T-helper 17 cell (primary cell): ENCODE measurements at places on chromosomes 12 and 14.

- no peak for DNase-seq
Measured at GRCh38 chr12:118098401-118098800, 5.4 kb downstream of the VSIG10 start.

GRCh38 chr14:103223818-103224352 is 100.6 kb downstream of the TNFAIP2 start:
- DNase-seq, result no peak

DNA sequence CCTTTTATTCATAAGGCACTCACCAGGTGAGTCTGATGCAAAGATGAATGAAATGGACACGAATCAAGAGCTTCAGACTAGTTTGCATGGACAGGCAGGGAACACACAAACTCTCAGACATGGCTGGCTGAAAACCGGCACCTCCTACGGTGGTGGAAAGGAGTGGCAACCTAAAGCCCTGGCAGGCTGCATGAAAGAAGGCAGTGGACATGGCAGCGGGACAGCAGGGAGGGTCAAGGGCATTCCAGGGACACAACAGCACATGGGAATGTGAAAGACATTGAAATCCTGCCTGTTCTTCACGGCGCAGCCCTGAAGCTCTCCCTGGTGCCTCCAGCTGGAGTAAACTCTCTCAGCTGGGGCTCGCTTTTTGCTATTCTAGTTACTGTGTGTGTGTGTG is 16.6 kb upstream of the LRTM2 start:
- peak; percentile 6 for DNase-seq

- no peak for DNase-seq
Measured at GRCh38 chr12:79885911-79886490, 48.9 kb downstream of the PPP1R12A start.

DNA sequence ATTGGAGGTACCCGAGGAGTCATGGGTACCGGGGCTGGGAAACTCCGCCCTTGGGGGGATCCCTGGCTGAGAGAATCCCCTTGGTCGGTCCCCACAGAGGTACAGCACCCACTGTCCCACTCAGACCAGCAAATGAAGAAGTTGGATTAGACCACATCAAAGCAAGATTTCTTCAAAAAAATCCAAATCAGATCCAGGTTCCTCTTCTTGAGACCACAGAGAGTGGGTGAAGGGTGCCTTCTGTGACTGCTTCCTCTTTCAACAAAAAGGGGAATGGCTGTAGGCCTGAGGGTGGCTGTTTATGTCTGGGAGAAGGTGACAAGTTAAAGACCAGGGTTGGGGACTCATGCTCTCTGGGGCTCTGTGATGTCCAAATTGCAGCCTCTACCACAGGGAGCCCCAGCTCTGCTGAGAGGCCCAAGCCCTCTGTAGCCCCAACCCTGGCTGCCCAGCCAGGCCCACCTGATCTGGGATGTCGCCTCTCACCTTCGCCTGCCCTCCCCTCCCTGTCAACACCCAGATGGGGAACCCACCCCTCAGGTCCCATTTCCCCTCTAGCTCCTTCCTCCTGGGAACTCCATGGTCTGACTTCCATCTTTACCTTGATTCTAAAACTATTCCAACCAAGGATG is 50.9 kb downstream of the ZFP36L1 start:
- no peak for DNase-seq

GRCh38 chr12:87047691-87048090 is 791.5 kb upstream of the MGAT4C start:
- DNase-seq, result no peak
